ENCODE measurements at places on chromosomes 7 and 10.
A peak's percentile ranks its signal among the peaks of the same experiment; 100 is the strongest.

DNA sequence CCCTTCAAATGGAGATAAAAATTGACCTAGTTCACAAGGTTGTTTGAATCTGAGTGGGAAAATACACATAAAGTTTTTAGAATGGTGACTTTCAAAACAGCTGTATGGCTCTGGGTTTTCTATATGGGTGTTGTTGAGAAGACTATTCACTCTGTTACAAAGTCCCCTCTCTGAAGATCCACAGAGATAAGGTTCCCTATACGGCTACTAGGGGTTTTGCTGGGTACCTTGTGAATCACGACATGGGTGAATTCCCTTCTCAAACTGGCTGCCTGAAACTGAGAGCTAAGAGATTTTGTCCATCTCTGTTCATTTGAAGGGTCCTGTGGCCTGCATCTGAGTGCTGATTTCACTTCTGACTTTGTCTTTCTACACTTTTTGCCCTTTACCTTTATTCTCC lies 11.8 kb upstream of the SLC13A1 start:
- no peak for DNase-seq

DNA sequence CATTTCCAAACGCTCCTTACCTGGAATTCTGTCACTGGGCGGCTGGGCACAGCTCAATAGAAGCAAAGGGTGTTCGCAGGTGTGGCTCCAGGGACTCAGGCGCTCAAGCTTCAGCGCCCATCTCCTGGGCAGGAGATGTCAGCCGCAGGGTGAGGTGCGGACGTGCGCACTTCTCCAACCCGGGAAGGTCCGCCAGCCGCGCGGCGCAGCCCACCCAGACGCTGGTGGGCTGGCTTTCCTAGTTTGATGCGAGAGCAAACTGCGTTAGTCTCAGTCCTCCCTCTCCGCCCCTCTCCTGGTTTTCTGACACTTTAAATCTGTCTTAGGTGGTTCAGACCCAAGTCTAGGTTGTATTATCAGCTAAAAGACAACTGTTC lies 267 bp downstream of the CALCR start:
- DNase-seq = peak; percentile 36

DNA sequence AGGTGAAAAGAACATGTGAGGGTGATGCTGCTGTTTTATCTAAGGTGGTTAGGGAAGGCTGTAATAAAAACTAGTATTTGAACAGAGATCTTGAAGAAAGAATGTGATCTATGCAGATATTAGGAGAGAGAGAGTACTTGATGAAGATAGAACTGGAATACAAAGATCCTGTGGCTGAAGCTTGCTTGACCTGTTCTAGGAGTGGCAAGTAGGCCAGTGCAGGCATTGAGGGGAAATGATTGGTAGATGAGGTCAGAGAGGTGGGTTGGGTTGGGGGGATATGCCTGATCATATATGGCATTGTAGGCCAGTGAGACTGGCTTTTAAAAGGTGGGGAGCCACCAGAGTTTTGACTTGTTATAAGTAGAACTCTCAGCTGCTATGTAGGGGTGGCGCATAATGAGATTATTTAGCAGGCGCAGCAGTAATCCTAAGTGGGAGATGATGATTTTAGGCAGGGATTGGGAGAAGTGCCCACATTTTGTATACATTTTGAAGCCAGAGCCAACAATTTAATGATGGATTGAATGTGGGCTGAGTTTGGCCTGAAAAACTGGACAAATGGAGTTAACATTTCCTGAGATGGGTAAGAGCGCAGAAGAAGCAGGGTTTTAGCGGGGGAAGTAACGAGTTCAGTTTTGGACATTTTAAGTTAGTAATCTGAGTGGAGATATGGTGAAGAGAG lies 8.2 kb downstream of the CCSER2 start:
- no peak for DNase-seq

GRCh38 chr10:76554033-76554408 lies 1083.6 kb downstream of the KCNMA1 start:
- no peak for DNase-seq

- DNase-seq = no peak
Observed at GRCh38 chr10:33376976-33377657, 42.6 kb upstream of the NRP1 start.

DNA sequence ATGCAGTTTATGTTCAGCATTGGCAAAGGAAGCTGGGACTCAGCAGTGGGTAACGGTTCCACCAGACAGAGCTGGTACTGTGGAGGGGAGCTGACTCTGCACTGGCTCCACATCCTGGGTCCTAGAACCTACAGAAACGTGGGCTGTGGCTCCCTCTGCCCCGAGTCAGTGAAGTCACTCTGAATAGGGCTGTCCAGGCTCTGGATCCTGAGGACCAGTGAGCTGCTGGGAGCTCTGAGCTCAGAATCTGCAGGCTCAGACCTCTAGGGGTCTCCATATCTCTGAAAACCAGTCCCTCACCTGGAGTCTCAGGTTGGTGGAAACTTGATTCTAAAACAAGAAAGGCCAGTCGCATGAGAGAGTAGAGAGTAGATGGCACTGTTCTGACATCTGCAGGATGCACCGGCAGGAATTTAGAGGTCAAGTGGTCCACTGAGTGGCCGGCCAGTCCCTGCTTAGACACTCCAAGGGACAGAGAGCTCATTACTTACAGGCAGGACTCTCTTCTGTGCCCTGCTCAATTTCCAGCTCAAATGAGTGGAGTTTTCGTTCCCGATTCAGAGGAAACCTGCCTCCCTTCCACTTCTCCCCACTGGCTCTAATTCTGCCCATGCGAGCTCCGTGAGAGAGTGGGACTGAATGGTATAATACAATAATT lies 18.6 kb downstream of the NPFFR1 start:
- DNase-seq = peak; percentile 82

GRCh38 chr10:10786109-10787090 lies 231.3 kb upstream of the CELF2 start:
- no peak for DNase-seq

DNA sequence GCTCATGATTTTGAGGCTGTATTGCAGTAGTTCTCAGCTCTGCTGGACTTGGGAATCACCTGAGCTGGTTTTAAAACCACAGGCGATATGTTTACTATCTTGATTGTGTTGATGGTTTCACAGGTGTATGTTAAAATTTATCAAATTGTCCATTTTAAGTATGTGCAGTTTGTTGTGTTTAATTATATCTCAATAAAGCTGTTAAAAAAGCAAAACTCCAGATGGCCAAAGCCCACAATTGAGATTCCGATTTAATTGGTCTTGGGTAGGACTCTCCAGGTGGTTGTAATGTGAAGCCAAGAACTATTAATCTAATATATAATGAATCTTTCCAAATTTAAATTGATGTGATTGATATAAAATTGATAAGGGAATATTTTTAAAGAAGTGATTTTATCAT lies 48.6 kb downstream of the NRCAM start:
- DNase-seq = no peak

GRCh38 chr10:103966671-103967447 lies at the start of gene SLK:
TSS of gene SLK (plus strand) at chr10:103967140. CDS start at chr10:103967746, 606 bp downstream.
- DNase-seq = peak; percentile 88

- DNase-seq = no peak
Observed at GRCh38 chr7:92336662-92337340, 91.0 kb downstream of the ANKIB1 start.

DNA sequence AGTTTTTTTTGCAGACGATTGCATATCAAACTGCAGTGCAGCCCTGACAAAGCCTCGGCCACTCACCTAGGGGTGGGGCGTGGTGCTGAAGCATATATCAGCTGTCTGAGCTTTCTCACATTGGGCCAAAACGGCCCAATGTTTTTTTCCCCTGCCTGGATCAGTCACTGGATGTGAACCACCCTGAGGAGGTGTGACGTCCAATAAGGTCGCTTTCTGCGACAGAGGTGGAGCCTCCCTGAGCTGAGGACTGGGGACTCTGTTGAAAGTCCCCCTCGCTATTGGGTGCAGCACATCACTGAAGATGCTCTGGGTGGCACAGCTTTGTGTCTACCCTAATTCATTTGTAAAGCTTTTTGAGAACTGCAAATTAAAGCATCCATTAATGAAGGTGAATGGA lies 60.9 kb downstream of the SEM1 start:
- peak; percentile 7 for DNase-seq
